ENCODE measurements at places on chromosomes 11 and 22.

- DNase-seq = no peak
Observed at GRCh38 chr11:18050848-18051247, 4.8 kb upstream of the TPH1 start.

DNA sequence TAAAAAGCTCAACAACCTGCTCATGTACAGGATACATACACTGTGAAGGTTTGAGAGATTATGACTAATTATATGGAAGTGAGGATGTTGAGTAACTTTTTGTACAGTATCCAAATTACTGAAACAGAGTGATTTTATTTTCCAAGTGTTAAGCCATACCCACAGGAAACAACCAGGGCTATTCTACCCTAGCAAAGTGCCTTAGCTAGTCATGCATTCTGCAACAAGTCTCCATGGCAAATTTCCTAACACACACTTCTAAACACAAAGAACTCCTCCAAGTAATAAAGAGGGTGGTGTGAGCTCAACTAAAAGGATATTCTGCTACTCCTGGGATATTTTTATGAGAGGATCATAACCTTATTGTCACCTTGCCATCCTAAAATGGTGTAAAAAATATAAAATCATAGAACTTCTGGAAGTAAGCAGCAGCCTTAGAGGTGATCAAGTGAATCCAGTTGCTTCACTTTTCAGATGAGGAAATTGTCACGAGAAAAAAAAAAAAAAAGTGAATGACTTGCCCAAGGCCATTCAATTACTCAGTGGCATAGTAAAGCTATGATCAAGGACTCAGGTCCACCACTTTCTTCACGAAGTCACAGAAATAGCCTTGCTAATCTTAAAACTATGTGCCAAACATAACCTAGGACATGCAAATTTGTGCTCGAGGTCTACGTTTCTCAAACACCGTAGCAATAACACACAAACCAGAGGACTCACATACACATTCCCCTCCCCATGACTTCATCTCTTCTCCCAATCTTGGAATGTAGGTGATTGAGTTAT lies 4.2 kb downstream of the LGR4 start:
- DNase-seq = no peak

DNA sequence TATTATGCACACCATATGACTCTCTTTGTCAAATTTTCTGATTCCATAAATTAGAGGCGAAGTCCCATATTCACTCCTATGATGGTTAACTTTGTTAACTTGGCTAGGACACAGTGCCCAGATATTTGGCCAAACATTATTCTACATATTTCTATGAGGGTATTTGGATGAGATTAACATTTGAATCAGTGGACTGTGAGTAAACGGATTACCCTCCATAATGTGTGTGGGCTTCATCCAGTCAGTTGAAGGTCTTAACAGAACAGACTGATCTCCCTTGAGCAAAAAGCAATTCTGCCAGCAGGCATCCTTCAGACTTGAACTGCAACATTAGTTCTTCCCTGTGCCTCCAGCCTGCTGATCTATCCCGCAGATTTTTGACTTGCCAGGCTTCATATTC lies 69.9 kb downstream of the FZD4 start:
- no peak for DNase-seq

GRCh38 chr11:127191689-127192088 lies 191.1 kb upstream of the KIRREL3 start:
- no peak for DNase-seq

DNA sequence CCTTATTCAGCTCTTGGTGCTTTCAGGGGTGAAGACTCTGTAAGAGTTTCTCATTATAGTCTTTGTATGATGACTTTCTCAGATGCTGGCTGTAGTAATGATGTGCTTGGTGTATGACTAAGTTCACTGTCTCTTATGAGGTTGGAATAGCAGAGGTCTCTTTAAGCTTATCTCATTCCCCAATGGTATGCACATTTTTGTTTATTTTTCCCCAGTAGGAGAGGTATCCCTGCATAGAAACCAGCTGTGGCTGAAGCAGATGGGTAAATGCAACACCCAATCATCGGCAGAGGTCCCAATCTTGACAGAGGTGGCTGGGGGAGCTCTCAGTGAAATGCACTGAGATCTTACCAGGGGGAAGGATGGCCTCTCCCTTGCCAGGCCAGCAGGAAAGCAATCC lies 34.6 kb downstream of the BBOX1 start:
- DNase-seq = no peak
